CD4-positive, alpha-beta memory T cell (primary cell): ENCODE measurements at places on chromosomes 2 and 18.
A peak's percentile ranks its signal among the peaks of the same experiment; 100 is the strongest.

DNA sequence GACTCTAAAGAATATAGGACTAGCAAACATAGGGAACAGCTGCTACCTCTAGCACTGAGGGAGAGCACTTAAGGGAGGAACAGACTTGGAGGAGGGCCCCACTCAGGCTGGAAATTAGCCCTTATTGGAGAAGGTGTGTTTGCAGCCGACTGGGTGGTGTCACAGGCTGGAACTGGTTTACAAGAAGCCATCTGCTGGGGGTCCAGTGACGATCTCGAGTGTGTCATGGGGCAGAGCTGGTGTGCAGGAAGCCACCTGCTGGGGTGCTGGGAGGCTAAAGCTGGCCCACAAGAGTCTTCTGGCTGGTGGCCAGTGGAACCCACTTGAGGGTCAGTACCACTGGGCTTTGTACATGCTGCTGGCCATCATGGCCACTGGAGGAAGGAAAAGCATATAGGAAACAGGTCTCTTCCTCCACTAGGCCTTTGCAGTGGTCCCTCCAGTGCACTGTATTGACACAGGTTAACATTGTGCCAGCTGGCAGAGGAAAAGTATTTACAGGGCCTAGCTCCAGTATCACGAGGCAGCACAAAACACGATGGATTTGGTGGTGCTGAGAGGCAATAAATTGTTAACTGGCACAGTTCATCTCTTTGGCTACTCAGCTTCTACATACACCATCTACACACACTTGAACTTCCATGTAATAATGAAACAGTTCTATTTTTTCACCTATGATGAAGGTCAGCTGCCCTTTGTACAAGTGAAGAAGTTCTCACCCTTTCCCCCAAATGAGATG lies 43.6 kb downstream of the MAP3K20 start:
- DNase-seq = no peak

- peak; percentile 96 for DNase-seq
Measured at GRCh38 chr2:231604685-231605606, 12.3 kb downstream of the TEX44 start.

GRCh38 chr18:45066886-45067285 lies 386.2 kb downstream of the SETBP1 start:
- no peak for DNase-seq

DNA sequence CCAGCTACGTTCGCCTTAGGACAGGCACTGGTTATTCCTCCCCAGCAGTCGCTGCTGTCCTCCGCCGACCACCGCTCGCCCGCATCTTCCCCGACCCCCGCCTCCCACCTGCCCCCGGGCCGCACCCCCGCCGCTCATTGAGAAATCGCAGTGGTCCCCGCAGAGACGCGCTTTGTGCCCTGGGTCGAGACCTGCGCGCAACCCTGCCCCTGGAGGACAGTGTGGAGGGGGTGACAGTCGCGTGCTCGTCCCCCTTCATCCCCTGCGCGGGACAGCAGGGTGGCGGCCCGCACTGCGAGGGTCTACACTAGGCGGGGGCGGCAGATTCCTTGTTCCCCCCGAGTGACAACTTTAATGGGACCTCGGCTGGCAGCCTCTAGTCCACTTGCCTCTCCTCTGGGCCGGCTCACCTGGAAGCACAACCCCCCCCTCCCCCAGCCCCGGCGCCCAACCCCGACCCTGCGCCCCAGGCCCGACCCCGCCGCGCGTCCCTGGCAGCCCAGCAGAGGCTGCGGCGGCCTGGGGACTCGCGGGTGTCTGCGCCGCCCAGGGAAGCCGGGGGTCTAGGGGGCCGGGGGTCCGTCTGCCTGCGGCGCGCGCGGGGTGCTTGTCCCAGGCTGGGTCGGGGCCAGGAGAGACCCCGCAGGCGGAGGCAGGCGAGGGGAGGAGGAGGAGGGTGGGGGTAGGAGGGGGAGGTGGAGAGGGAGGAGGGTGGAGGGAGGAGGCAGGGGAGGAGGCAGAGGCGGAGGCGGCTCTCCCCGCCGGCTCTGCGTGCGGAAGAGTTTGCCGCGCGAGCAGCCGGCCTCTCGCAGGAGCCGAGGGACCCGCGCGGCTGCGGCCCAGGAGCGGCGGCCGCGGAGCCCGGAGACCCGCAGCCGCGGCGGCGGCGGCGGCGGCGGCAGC lies at the start of gene NPAS2:
TSS of gene NPAS2 (plus strand) at position 770 of the 903 bp plus-strand sequence. CDS start 84,616 bp downstream, outside the sequence.
- no peak for DNase-seq

GRCh38 chr2:226800941-226801784 lies 1.5 kb upstream of the IRS1 start:
- peak; percentile 61 for DNase-seq

GRCh38 chr2:16853088-16853487 lies 187.5 kb upstream of the CYRIA start:
- no peak for DNase-seq

- no peak for DNase-seq
Measured at GRCh38 chr2:218331745-218332144, 24.9 kb upstream of the CATIP start.

DNA sequence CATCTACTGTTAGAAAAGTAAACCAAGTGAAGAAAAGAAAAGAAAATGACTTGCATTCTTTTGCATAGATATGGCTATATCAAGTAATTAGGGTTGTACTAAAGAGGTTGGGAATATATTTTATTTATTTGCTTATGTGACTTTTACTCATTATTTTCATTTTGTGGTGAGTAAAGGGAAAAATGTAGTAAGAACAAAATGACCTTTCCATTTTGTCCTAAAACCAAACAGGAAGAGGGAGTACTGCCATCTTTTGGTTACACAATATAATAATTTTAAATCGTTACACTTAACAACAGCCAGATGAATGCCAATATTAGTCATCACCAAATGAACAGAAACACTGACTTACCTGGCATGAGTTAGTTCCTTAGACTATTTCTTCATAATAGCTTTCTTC lies 47.3 kb upstream of the NDUFV2 start:
- no peak for DNase-seq

DNA sequence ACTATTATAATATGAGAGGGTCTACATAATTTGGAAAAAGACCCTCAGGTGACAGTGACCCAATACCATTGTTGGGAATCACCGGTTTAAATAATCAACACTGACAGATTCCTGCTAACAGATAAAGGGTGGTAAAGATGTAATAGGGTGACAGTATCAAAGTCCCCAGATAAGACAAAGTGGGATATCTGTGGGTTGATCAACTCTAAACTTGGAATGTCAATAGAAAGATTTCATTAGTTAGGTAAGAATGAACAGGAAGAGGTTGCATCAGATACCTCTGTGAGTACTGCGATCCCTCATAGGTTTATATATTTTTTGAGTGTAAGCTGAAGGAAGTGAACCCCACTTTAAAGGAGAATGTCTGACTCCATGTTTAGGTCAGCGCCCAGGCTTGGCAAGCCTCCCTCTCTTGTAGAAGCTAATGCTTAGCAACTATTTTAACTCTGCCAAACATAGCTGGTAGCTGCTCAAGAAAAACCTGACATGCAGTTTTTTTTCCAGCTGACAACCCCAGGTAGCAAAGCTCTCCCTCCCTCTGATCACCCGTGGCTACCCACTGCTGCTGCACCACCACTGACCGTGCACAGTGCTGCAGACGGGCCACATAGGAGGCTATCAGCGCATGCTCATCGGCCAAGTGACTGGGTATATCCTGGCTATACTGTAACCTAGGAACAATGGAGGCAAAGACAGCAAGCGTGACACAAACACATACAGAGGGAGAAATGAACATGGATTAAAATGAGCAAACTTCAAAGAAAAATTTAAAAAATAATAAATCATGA lies 113.3 kb upstream of the DNMT3A start:
- DNase-seq = no peak

- DNase-seq = no peak
Measured at GRCh38 chr2:47719099-47719498, 63.8 kb upstream of the MSH6 start.

DNA sequence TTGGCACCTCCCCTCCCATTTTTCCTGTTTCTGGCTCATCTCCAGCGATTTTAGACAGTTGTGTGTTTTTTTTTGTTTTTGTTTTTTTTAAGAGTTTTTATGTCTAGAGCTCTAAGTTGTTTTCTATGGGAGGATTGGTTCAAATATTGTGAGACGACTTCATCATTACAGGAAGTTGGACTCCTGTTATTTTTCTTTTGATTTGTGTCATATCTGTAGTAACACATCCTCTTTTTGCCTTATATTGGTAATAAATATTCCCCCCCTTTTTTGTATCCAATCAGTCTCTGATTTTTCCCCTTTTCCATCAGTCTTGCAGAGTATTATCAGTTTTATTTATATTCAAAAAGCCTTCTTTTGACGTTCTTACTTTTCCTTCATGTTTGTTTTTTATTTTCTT lies 89.0 kb downstream of the KIAA1328 start:
- no peak for DNase-seq

DNA sequence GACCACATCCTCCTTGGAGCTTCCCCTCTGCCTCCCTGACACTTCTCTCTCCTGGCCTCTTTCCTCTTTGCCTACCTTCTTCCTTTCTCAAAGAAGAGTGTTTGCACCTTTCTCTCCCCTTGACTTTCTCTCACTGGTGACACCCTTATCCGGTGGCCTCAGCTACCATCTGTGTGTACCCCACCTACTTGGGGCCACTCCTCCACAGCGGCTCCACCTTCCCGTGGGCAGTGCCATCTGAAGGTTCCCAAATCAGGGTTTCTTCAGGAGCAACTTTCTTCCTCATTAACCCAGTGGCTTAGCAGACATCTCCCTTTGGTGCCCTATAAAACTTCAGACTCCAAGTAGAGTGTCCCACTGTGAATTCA lies 5.3 kb upstream of the NCL start:
- no peak for DNase-seq
